ENCODE measurements at places on chromosomes 6 and 20.

GRCh38 chr20:17742731-17743130 is 43.0 kb downstream of the BANF2 start:
- no peak for DNase-seq

GRCh38 chr6:42453031-42453653 is 1.4 kb upstream of the TRERF1 start:
- peak; percentile 68 for DNase-seq

- DNase-seq = no peak
Observed at GRCh38 chr6:50025258-50025657, 3.5 kb upstream of the DEFB110 start.

- DNase-seq = no peak
Observed at GRCh38 chr20:35618263-35619131, 2.9 kb downstream of the SPAG4 start.

DNA sequence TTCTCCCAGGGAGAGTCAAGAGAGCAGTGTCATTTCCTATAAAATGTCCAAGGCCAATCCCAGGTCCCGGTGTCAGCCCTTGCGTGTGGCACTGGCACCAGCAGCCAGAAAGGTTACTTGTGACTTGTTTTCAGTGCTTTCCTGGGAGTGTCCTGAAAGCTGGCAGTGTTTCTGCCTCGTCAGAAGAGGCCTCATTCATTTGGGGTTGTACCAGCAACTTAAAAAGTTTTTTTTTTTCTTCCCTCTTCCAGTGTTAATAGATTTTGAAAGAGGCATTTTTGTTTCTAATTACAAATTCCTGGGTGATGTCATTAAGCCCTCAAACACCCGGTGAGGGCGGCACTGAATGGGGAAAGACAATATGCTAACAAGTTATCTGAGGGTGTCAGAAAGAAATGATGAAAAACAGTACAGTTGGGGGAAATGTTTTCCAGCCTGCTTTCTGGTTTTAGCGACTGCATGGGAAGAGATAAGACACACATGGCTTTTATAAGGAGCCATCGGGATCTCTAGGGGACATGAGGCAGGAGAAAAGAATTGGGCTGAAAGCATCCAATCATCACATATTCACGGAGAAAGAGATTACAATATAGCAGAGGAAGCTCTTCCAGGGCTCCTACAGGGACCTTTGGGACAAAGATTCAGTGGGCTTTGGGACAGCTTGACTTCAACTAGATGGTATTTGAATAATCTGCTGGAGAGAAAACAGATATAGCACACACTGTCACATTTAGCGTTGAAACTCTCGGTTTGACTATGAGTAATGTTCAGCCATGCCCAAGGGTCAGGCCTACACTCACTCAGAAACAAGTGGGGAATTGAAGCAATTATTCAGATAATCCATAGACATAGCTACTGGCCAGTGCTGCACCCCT is 153.0 kb downstream of the BCAS1 start:
- peak; percentile 50 for DNase-seq

DNA sequence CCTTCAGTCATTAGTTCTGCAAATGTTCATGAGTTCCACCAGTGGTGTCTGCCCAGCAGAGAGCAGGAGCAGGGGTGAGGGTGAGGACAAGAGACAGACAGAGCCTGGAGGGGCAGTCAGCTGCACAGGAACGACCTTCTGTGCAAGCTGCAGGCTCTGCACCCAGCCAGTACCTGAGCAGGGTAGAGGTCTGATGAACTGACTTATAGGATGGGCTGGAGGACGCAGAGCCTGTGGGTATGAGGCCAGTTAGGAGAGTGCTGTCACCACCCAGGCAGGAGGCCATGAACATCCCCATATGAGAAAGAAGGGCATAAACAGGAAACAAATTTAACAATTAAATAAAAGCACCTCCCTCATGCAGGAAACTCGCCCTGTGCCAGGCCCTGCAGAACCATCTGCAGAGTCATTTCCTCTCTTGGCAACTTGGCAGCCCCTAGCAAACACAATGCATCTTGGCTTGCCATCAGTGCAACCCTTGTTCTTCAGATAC is 17.9 kb downstream of the C6orf15 start:
- peak; percentile 24 for DNase-seq

DNA sequence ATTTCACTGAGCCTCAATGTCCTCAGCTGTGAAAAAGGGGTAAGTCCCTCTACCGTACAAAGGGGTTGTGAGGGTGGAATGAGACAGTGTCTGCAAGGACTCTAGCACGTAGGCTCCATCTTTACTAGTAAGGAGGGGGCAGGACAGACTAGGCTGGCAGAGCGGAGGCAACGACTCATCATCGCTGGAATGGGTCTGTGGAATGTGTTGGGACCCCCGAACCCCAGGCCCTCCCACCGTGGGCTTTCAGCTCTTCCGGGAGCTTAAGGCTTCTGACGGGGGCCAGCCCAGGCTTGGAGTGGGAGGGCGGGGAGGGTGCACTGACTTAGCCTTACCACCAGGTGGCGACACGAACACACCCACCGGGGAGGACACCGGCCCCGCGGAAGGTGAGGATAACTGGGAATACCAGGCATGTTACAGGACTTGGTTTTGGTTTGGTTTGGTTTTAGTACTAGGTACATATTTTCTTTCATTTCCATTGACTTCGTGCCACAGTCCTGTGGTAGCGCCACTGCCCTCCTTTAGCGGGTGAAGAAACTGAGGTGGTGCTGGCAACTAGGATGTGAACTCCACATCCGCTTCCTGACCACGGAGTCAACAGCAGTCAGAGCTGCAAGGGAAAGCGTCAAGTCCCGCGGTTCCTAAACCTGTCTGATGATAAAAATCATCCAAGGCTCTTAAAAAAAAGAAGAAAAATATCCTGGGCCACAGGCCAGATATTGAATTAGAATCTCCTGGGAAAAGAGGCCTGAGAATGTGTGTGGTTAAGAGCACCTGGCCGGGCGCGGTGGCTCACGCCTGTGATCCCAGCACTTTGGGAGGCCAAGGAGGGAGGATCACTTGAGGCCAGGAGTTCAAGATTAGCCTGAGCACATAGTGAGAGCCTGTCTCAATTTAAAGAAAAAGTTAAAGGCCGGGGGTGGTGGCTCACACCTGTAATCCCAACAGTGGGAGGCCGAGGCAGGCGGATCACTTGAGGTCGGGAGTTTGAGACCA is 10.3 kb upstream of the TULP1 start:
- DNase-seq = peak; percentile 66

DNA sequence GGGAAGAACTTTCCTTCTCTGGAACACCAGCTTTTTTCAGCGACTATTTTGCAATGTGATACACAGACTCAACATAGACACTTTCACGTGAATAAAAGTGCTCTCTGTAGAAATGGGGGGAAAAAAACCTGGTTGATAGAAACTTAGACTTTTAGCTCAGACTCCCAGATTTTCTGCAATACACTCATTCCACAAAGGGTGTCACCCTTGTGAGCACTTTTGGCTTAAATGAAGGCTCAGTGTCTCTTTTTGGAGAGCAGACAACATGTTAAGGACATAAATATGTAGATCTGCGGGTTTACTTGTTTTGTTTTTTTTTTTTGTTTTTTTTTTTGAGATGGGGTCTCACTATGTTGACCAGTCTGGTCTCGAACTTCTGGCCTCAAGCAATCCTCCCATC is 579.6 kb downstream of the PTPRT start:
- DNase-seq = no peak

- DNase-seq = no peak
Observed at GRCh38 chr6:75850026-75850833, 101.2 kb downstream of the MYO6 start.

DNA sequence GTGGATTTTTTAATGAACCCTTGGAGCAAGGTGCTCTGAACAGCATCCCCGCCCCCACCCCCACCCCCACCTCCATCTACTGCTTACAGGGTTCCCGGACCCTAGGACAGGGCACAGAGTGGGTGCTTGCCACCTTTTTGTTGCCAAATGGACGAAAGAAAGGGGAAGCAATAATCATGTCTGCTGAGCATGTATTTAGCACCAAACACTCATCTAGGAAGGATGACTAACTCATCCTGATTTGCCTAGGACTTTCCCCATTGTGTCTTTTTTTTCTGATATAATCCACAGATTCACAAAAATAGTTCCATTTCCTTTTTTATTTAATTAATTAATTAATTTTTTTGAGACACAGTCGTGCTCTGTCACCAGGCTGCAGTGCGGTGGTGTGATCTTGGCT is 1.2 kb upstream of the PLTP start:
- DNase-seq = no peak

GRCh38 chr20:9928281-9928737 is 89.4 kb upstream of the PAK5 start:
- DNase-seq = no peak

- no peak for DNase-seq
Observed at GRCh38 chr20:34675993-34676641, 775 bp downstream of the PIGU start.

GRCh38 chr6:122714059-122714458 is 65.5 kb upstream of the FABP7 start:
- DNase-seq = no peak

- no peak for DNase-seq
Observed at GRCh38 chr6:90256698-90257485, 39.8 kb downstream of the BACH2 start.

DNA sequence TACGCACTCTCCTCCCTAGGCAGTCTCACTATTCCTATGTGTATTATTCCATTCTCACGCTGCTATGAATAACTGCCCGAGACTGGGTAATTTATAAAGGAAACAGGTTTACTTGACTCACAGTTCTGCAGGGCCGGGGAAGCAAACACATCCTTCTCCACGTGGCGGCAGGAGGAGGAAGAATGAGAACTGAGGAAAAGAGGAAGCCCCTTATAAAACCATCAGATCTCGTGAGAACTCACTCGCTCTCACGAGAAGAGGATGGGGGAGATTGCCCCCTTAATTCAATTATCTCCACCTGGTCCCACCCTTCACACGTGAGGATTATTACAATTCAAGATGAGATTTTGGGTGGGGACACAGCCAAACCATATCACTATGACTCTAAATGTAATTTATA is 61.9 kb downstream of the ECT2L start:
- no peak for DNase-seq

- no peak for DNase-seq
Observed at GRCh38 chr20:34112600-34113101, 608 bp upstream of the EIF2S2 start.

GRCh38 chr20:6439737-6440442 is 317.1 kb upstream of the FERMT1 start:
- no peak for DNase-seq

DNA sequence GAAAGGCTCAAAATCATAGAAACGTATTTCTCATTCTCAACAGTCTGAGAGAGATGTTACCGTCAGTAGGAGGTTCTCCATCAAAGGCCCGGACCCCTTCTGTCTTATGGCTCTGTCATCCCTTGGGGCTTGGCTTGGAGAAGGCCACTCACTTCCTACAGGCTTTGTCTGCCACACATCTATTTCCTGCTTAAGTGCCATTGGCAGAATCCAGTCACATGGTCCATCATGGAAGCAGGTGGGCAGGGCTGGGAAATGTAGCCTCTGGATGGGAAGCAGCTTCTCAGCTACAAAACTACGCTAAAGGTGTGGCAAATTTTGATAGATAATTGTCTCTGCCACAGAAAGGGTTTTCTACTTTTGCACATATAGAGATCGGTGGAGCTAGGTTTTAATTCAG is 12.6 kb upstream of the ZFP64 start:
- no peak for DNase-seq

DNA sequence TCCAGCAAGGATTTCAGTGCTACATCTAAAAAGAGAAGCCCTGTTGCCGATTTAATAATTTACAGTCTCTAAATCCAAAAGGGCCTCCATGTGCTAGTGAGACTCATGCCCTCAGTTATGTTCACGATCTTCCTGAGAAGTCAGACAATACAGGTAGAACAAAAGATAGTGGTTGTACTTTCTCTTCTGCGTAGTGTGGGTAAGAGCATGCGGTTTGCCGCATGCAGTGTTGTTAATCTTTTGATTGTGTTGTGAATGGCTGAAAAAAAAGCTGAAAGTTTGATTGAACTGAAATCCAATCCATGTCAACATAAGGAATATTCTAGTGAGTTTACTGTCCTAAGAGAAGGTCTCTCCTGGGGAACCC is 74.8 kb upstream of the AGPAT4 start:
- DNase-seq = no peak

GRCh38 chr20:44069203-44070011 is 117.6 kb downstream of the JPH2 start:
- peak; percentile 84 for DNase-seq

DNA sequence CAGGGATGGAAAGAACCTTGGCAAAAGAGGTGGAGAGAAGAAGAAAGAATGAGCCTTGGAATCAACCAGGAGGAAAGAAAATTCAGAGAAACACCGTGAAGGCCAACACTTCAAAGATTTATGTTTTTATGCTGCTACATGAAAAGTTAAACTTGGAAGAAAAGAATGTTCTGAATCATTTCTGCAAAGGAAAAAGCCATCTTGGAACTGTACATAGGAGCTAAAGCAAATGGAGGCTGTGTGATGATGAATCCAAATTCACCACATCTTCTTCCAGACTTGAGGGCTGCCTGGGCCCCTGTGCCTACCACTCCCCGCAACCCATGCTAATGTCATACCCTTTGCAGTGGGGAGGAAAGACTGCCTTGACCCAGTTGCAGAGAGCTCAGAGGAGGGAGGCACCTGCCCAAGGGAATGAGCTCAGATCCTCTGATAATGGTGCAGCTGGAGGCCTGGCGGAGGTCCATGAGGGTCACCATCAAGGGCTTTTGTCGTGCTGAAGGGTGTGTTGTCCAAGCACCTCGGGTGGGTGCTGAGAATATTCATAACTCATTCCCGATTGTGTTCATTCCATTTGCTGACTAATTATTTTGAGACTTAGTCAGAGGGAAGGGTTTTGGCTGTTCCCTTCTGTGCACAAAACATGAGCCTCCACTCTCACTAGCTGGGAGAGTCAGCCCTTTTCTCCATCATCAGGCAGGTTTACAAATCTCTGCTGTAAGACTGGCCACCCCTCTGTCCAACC is 245.8 kb upstream of the JAG1 start:
- DNase-seq = no peak

GRCh38 chr6:839201-839600 is 146.3 kb upstream of the EXOC2 start:
- no peak for DNase-seq

DNA sequence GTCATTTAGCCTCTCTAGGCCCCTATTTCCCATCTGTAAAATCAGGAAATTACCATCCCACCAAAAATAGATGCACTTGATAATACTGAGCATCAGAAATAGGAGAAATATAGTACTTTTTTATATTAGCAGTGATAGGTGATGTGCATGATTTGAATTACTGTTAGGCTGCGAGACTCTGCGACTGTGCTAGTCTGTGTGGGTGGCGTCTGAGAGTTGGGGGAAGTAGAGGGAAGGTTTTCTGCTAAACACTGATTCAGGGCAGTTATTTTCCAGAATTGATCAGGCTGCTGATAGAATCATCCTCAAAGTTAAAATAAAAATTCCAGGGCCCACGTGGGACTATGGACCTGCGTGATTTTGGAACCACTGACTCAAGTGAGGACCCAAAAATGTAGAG is 60.4 kb upstream of the ARMH2 start:
- DNase-seq = no peak

GRCh38 chr20:54626126-54626525 is 150.7 kb downstream of the DOK5 start:
- DNase-seq = no peak

Data from CD4-positive, alpha-beta T cell treated with Interleukin-15 for 1 hour (primary cell).